ENCODE measurements at places on chromosomes 3 and 15.

DNA sequence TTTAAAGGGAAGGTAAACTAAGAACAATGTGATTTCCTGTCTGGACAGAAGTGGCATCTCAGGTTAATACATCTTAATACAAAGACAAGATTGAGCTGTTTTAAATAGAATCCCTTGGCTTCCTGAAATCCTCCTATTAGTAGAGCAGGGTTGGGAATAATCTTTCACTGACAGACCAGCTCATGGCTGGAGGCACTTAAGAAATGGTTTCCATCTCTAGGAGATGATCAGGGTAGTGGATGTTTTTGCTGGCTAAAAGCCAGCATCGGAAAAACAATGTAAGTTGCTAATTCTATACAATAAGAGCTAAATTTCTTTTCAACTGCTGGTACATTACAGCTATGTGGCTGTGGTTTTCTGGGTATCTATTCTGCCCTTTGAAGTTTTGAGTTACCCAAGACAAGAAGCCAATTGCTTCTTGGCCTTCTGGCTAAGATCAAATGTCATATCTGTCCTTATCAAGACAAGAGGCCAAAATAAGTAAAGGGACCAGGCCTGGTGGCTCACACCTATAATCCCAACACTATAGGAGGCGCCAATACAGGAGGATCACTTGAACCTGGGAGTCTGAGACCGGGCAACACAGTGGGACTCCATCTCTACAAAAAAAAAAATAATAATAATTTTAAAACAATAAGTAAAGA, 49.6 kb downstream of the SHQ1 start:
- DNase-seq, result no peak

DNA sequence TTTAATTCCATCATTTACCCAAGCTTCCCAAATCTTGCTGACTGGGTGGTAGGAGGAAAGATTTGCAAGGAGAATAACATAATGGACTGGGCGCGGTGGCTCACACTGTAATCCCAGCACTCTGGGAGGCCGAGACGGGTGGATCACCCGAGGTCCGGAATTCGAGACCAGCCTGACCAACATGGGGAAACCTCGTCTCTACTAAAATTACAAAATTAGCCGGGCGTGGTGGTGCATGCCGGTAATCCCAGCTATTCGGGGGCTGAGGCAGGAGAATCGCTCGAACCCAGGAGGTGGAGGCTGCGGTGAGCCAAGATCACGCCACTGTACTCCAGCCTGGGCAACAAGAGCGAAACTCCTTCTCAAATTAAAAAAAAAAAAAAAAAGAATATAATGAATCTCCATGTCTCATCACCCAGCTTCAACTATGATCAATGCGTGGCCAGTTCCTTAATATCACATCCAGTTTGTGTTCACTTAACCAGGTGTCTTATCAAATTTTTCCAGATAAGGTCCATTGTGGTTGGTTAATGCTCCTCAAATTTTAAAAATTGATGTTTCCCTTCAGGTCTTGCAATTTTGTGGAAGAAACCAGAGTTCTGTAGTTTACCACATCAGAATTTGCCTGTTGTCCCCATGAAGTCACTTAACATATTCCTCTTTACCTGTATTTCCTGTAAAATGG, 1.3 kb upstream of the ABCF3 start:
- no peak for DNase-seq

GRCh38 chr3:17190353-17191078, 305.8 kb downstream of the PLCL2 start:
- no peak for DNase-seq

DNA sequence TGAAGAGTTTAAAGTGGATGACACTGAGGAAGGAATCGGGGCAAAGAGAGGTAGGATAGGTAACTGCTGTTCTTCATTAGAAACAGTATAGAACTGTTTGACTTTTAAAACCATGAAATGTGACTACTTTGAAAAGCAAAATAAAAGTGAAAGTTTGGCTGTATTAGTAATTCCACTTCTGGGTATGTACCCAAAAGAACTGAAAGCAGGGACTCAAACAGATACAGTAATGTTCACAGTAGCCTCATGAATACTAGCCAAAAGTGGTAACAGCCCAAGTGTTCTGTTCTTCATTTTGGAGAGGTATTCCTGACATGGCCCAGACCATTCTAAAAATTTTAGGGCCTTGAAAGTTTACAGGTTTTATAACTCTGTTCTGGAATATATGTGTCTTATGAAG, 1055.4 kb downstream of the TBL1XR1 start:
- DNase-seq, result no peak

DNA sequence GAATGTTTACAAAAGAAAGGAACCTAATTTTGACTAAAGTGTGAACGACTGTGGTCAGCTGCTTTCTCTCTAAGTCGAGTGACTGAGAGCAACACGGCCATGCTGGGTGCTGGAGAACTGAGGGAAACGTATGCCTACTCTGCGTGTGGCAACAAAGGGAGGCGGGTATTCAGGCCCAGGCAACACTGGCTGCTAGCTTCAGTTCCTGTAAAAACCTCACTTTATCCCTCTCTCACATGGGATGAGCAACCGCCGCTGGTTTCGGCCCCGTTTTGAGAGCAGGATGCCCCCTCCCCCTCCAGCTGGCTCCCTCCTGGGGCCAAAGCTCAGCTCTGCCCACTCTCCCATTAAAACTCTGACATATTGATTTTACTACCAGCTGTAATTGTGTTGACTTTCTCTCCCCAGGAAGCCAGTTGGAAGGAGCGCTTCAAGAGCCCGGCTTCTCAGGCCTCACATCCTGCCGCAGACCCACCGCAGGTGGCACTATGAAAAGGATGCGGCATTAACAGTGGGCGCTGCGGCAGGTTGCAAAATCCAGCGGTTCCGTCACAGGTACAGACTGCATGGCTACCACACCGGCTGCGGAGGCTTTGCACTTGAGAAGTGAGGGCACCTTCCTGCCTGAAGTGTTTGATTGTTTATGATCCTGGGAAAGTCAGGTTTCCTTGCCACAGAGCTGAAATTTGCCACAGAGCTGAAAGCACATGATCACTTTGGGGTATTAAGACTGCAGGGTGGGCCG, 12.7 kb downstream of the PLXND1 start:
- peak; percentile 30 for DNase-seq

GRCh38 chr3:7779331-7779730, 722.3 kb upstream of the LMCD1 start:
- no peak for DNase-seq

DNA sequence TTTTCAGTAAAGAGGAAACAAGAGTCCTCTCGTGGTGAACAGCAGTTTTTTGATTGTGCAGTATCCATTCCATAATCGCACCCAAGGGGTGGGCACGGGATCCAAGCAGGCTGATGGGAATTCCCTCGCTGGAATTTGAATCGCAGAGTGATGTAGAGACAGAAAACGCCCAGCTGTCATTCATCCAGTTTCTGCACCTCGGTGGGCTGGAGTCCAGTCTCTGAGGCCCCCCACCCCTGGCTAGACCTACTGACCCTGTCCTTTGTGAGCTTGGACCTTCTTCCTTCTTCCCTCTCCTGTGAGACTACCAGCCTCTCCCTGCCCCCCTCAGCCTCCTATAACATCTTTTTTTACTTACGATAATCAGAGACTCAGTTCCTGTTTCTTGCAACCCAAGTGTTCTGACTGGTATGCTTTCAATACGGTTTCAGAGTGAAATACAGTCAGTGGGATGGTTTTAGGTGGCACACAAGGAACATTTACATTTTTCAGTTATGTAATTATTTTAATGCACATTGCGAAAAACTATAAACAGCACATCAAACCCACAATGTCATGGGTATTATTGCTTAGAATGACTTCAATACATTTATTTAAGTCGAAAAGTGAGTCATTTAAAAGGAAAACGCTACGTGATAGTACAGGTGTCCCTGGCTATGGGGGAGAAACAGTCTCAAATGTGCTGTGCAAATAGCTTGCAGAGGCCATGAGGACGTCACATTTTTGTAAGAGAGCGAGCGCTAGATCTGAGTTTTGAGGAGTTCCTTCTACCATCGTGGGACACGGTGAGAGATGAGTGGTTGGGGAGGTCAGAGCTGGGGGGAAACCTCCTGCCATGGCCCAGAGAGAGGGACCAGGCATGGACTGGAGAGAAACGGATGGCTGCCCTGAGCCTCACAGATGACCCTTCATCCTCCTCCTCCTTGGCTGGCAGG, 37.5 kb upstream of the CHST2 start:
- DNase-seq, result no peak

- DNase-seq, result no peak
These were observed 26.1 kb downstream of the POMGNT2 start for GRCh38 chr3:43079536-43080332.

GRCh38 chr3:14796403-14797077, 22.2 kb upstream of the FGD5 start:
- no peak for DNase-seq

GRCh38 chr3:38646062-38646461, 3.4 kb downstream of the SCN5A start:
- no peak for DNase-seq

DNA sequence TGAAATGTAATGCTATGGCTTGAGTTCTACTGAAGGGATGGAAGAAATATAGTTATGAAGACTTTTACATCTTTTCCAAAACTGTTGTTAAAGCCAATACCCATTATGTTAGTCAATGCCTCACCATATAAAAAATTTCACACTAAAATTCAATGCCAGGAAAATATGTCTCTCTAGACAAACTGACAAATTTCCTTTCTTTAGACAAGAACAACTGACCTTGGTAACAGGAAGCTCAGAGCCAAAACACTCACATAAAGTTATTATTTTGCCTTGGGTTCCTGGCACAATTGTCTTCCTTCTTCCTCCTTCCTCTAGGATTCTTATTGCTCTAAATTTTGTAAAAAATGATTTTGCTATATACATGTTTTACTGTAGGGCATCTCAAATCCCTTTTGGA, 26.7 kb downstream of the INTS14 start:
- DNase-seq, result no peak

DNA sequence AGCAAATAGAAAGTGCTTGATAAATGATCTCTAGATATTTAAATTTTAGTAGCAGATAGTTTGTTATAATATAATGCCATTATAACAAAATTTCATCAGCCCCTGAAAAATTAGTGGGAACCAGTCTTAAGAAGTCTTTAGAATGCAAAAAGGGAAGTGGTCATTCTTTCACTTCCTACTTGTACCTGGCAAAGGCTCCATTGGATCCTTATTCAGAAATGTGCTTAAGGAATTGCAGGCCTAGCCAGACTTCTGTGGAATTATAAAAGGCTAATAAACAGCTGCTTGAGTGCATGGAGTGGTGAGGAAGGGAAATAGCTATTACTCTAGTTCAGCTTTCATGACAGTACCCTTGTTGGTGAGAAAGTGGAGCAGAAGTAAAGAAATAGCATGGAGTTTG, 24.2 kb downstream of the PPM1L start:
- DNase-seq, result no peak

DNA sequence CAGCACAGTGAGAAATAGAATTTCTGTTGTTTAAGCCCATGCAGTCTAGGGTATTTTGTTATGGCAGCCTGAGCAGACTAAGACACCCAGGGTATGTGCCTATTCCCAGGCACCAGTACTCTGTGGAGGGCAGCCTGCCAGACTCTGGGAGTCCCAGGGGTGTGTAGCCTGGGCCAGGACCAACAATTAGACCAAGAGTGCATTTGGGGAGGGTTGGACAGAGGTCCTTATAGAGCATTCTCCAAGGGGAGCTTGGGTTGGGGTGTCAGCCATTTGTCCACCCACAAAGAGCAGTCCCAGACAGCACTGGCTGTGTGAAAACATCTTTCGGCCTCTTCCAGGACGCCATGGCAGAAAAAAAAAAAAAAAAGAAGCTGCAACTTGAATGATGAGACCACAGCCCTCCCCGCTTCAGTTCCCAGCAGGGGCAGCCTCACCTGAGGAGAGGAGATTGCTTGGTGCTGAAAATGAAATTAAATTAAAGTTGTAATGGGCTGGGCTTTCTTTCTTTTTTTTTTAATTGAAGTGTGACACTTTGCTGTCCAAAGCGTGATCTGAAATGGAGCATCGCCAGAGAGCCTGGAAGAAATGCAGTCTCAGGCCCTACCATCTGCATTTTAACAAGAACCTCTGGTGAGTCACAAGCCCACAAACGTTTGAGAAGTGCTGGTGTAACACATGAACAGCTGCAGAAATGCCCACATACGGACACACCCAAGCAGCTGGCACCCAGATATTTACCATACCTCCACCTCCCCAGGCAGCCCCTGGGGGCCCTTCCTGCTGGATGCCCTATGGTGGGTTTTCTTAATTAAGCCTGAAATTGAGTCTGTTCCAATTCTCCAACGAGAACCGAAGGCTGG, 21.3 kb upstream of the CAV3 start:
- no peak for DNase-seq

DNA sequence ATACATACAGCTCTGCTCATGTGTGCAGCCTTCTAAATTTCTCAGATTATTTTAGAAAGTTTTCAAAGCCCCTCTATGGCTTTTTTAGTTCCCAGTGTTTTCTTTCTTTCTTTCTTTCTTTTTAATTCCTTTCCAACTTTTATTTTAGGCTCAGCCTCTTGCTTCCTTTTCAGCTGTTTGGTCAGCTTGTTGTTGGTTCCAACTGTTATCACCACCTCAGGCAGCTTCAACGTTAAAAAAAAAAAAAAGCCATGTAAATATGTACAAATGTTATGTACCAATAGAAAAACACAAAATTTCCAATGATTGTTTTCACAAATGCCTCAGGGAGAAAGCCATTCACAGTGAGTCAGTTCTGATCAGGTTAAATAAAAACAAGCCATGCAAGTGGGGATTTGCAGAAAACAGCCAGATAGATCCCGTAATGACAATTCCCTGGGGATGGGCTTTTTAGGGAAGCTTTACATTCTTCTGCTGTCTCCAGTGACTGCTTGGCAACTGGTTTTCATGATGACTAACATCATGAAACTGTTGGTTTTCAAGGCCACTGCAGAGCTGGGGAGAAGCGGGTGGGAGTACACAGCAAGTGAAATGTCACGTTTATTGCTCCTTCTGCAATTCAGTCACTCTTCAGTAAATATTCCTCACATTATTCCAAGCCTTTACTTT, 908.4 kb downstream of the EPHA3 start:
- no peak for DNase-seq

GRCh38 chr3:49120096-49120437, 556 bp downstream of the USP19 start:
- peak; percentile 10 for DNase-seq

GRCh38 chr3:171135549-171135948, 109.0 kb upstream of the SLC2A2 start:
- no peak for DNase-seq

DNA sequence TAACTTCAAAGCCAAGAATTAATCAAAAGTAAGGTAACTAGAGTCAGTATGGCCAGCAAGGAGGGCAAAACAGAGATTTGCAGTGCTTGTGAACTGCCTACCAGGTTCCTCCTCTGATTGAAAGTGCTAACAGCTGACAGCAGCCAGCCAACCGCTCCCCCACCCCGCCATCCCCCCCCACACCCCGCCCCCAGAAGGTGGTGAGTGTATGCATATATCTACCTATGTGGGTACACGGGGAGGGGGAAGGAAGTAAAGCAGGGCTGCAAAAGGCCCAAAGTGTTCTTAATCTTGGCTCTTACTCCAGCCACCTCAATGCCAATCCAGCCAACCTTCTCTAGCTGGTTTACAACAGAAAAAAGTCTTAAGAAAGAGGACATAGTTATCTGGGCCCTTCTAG, 50.7 kb downstream of the RAF1 start:
- DNase-seq, result no peak

GRCh38 chr3:25888892-25889524, 99.1 kb downstream of the OXSM start:
- no peak for DNase-seq
